NT2/D1 (cell line): ENCODE measurements at places on chromosomes 6 and 20.

DNA sequence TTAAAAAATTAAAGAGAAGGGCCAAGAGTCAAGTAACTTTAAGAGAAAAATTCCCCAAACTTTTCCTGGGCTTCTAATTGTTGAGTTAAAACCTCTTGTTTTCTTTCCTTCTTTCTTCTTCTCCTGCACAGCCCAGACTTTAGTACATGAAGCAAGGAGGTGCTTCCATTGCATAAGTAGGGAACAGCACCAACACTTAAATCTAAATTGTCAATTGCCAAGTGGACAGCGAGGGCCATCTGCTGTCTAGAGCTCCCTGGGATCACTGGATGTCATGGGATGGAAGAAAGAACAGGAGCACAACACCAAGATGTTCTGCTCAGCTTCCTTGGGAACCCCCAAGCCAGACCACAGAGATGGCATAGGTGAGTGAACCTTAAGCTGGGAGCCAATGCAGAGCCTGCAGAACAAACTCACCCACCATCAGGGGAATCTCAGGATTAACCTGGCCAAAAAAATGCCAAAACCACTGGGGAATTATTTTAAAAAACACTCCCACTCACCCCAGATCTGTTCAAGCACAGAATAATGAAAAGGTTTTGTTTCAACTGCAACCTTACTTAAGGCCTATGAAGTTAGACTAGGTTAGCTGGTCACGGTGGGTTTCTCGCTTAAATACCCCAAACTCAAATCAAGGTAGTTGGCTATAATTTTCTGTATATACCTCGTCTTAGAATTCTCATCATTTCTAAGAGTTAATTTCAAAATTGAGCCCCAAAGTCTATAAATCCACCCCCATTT is 67.8 kb downstream of the TNFRSF21 start:
- DNase-seq: no peak

- DNase-seq: no peak
Measured at GRCh38 chr6:87661016-87661415, 41.0 kb downstream of the AKIRIN2 start.

GRCh38 chr20:45449528-45449927 is 20.0 kb upstream of the WFDC2 start:
- DNase-seq: no peak

DNA sequence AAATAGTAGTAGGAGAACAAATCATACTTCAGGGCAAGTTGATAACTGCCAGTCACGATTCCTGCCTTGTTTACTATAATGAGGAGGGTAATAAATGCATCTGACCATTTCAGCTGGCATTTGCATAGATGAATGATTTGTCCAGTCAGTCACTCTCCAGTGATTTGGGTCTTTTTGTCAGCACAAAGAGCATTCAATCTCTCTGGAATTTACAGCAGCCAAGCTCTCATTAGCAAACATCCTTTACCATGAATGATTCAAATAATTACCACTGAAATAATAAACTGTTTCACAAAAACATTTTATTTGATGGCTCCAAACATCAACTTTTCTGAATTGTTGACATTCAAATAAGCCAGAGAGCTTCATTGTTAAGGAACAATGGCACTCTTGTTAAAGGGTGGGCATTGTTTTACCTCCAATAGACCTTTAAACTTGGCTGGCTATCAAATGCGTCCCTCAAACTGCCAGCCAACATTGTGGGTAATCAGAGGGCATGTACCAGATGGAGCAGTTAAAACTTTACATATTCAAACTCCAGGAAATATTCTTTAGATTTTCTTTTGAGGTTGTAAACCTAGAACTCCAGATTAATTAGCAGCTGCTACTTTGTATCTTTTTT is 30.0 kb upstream of the FBXL4 start:
- DNase-seq: no peak

GRCh38 chr6:45626087-45626891 is 248.6 kb upstream of the SUPT3H start:
- no peak for DNase-seq

- DNase-seq: no peak
Measured at GRCh38 chr20:61701401-61701800, 364.3 kb downstream of the TAF4 start.

- DNase-seq: no peak
Measured at GRCh38 chr6:93369586-93370134, 49.7 kb downstream of the EPHA7 start.

DNA sequence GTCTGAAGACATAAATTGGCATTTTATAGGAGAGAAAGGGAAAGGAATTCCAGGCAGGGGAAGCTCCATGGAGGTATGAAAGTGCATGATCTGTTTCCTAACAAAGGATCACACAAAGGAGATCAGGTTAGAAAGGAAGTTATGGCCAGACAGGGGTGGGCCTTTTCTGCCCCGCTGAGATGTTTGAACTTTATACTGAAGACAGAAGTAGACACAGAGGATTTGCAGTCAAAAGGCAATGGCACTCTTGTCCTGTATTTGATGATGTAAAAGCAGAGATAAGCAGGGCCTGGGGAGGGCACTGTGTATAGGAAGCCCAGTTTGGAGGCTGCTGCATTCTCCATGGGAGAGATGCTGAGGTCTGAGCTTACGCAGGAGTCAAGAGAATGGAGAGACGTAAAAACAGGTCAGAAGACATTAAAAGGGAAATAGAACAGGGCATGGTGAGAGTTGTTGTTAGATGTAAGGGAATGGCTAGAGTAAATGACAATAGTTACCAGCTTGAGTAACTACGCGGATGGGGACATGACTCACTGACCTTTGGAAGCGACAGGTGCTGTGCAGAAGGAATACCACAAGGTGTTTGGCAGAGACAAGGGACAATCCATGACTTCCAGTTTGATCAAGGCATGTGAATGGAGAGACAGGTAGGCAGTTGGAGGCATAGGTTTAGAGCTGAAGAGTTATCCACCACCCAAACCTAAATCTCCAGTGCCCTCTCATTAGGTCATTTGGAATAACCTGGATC is 190.6 kb upstream of the SASH1 start:
- DNase-seq: no peak

DNA sequence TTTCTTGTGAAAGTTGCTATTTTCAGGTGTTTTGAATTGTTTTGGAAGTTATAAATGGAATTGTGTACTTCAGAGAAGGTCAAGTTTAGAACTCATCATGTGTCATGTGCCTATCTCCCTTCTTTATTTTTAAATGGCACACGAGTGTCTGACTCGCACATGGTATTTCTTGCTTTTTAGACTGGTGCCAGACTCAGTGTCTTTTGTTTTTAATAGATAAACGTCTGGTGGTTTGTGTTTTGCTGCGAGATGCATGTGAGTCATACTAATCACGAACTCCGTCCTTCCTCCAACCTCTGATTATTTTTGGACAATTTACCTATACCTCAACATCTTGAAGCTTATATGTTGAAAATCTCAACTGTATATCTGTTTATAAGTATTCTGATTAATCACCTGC is 292.1 kb downstream of the CDKAL1 start:
- DNase-seq: no peak

DNA sequence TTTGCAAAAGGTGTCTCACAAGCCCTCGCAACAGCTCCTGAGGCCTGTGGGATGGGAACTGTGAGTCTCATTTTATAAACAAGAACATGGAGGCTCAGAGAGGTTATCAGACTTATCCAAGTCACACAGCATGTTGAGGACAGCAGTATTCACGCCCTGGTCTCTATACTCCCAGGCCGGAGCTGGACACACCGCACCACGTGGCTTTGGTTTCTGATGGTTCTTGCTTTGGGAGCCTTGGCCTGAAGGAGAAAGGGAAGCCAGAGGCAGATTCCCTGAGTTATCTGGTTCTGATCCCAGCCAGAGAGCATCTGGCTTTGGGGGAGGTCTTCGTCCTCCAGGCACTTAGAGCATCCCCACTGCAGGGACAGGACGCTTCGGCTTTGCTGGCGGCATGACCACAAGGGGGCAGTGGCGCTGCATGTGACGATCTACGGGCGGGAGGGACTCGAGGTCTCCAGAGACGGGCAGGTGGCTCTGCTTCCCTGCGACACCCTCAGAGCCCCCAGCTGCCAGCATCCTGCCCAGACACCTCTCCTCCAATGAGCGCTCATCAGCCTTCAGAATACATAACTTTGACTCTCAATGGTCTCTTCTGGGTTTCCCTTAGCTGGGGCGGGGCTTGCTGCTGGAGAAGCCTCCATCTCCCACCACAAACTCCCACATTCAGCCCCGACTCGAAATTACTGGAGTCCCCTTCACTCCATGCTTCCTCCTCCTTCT is 51.4 kb upstream of the SAYSD1 start:
- DNase-seq: peak; percentile 70

DNA sequence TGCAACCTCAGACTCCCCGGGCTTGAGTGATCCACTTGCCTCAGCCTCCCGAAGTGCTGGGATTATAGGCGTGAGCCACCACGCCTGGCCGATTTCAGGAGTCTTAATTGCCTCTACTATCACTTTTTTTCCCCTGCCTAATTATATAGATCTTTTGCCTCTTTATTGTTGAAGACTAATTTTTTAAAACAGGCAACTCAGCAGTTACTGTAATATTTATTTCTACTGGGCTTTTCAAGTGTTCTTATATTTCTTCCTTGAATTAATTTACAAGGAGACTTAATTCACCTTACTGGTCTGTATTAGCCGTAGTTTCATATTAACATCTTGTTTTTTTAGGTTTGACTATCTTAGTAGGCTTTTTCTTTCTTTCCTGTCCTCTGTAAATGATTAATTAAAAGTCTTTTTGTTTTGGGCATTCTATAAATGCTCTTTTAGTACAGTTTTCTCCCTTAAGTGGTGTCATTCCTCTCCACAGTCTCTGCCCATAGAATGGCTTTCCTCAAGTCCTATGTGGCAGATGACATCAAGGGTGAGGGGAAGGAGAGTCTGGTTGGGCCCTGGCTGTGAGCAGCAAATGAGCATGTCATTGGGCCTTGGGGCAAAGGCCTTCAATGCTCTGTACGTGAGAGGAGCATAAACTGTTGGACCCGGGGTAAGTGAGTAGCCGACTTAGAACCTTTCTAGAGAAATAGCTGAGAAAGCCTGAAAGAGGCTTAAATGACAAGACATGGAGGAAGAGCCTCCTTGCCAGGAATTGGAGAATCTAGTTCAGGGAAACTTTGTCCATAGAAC is 36.0 kb downstream of the ANKS1A start:
- no peak for DNase-seq

DNA sequence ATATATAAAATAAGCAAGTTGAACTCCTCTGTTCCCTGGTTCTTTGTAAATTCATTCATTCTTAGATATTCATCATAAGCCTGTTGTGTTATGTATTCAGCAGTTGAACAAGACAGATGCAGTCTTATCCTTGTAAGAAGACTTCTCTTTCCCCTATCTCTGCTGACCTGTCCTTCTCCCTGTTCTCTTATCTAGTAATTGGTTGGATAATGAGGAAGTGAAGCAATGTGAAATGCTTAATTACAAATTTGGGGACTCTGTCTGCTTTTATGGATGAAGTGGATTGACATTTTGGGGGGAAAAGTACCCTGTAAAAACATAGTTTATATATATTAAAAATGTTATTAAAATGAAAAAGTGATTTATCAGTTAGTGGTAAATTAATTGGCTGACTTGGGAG is 37.0 kb downstream of the CDKAL1 start:
- no peak for DNase-seq

DNA sequence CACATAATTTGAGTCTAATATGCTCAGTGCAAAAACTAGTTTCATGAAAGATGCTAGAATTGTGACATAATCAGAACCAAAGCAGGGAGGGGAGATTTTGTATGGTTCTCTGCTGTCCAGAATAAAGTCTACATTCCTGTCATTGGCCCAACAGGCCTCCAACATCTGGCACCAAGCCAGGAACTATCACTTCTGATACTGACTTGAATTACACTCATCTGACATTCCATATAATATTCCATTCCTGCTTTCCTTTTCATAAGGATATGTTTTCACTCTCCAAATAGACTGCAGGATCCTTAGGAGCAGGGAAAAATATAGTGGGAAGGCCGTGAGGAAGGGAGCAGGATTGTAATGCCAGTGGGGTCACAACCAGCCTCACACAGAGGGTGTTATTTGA is 84.6 kb upstream of the BTN3A2 start:
- no peak for DNase-seq

GRCh38 chr6:20732896-20733295 is 198.6 kb downstream of the CDKAL1 start:
- DNase-seq: no peak

DNA sequence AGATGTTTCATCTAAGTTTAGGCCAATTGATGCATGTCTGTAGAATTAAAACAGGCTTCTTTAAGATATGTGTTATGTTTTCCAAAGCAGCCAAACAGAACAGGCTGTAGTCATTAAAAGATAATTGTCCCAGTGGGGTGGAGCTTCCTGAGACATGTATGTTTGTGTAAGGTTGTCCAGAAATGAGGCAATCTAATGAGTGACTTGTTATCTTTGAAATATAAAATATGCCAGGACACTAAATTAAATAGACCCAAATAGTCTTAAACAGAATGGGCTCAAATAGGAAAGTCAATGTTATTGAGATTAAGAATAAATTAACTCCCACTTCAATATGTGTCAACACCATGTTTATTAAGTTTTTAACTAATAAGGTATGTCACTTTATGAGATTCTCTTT is 204.7 kb upstream of the RNF217 start:
- no peak for DNase-seq

GRCh38 chr20:37992802-37993409 is 40.4 kb downstream of the TTI1 start:
- no peak for DNase-seq

DNA sequence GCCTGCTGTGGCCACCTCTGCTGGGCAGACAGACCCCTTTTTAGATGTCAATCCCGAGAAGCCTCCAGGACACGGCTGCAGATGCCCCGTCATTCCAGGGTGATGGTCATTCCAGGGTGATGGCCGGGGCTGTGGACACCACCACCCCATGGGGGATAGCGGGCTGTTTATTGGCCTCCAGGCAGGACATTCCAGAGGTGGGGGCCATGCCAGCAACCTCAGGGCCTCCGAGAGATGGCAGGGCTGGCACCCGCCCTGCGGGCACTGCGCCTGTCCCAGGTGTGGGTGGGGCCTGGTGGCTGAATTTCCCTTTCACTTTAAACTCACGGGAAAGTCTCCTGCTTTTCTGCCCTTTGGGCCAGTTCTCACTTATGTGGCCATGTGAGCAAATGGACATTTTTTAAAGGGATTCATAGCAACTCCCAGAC is 14.5 kb downstream of the COL9A3 start:
- DNase-seq: no peak

GRCh38 chr6:32637219-32637880 is at the start of gene HLA-DQA1:
HLA-DQA1 (plus strand) TSS chr6:32637406; CDS start chr6:32637459, 53 bp downstream.
- no peak for DNase-seq

DNA sequence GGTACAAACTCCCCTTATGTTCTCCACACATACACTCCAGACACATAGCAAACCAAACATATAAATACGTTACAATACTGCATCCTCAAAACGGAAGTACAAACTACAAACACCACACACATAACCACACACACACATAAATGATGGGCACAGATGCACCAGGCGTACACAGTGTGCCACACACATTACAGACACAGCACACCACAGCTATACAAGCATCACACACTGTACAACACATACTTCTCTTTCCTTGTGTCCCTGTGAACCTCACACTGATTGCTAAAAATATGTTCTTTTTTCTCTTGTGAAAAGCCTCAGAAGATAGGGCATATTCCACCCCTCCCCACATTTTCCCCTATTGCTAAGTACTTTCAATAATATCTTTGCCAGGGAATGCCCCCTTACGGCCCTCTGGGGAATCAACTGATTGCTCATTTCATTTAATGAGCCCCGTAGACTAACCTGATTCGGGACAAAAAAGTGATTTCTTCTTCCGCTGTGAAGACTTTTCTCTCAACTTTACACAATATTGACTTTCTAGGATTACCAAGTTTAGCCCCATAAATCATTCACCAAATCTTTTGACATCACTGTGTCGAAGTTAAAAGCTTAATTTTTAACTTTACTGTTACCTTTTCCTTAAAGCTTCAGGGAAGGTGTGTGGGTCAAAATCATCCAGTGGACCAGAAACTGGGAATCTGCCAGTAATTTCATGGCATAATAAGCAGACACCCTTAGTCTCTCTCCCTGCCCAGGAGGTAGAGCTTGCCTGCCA is at the start of gene SLC17A1:
TSS of gene SLC17A1 (minus strand) at position 521 of the 775 bp plus-strand sequence. CDS start 1,495 bp downstream, outside the sequence.
- DNase-seq: no peak
